ENCODE measurements at places on chromosomes 12 and 14.

DNA sequence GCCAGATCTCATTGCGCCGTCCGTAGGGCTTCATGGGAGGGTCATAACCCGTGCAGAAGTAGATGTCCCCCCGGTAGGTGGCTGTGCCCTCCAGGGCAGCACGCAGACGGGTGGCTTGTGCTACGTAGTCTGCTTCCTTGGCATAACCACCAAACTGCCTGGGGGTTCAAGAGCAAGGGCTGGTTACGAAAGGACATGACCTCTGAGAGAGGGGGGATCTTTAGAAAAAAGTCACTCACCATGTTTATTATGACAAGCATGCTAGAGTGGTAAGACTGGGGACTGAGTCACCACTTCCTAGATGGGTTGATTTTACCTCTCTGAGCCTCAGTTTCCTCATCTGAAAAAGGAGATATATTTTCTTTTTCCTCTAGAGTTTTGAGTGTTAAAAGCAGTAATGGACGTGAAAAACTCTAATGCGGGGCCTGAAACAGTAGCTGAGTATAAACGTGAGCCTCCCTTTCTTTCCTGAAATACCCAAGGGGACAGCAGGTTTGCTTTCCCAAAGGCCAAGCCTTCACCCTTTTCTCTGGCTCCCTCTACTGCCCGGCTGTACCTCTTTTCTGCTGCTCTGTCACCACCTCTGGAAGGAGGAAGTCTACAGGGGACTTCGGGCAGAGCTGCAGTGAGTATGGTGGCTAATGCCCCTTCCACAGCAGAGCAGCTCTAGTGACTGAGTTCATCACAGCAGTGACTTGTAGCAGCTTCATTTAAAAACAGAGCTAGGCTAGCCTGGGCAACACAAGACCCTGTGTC lies 23.5 kb upstream of the GPRC5D start:
- peak; percentile 52 for DNase-seq

- DNase-seq = no peak
These were observed 2.0 kb upstream of the TBX5 start for GRCh38 chr12:114407842-114408411.

DNA sequence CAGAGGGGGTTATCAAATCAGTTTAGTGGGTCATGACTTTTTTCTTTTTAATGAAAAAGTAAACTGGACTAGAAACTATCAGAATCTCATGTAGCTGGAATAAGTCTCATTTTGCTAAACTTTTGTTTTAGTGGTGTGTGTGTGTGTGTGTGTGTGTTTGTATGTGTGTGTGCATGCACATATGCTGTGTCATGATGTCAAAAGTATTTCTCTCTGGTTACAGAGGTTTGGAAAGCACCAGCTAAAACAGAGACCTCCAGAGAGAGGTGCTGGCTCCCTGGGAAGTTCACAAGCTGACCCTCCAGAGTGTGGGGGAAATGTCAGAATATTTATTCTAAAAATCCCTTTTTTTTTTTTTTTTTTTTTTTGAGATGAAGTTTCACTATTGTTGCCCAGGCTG lies 114.7 kb downstream of the LGMN start:
- no peak for DNase-seq

DNA sequence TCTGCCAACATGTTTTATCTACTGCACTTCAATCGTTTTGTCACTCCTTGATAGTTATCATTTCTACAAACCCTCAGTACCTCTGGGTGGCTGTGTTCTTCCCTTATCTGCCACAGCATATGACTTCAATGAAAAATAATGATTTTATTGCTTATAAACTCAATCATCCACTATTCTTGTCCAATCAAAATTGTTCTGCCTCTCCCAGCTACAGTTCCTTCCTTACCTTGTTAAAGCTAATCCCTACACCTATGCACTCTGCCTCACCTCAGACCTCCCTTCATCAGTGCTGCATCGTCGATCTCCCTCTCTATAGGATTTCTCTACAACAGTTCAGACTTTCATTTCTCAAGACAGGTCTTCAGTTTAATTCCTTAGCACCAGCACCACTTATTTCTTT lies 58.8 kb downstream of the ERGIC2 start:
- no peak for DNase-seq

- DNase-seq = no peak
These were observed 11.3 kb downstream of the ACACB start for GRCh38 chr12:109127533-109128242.

DNA sequence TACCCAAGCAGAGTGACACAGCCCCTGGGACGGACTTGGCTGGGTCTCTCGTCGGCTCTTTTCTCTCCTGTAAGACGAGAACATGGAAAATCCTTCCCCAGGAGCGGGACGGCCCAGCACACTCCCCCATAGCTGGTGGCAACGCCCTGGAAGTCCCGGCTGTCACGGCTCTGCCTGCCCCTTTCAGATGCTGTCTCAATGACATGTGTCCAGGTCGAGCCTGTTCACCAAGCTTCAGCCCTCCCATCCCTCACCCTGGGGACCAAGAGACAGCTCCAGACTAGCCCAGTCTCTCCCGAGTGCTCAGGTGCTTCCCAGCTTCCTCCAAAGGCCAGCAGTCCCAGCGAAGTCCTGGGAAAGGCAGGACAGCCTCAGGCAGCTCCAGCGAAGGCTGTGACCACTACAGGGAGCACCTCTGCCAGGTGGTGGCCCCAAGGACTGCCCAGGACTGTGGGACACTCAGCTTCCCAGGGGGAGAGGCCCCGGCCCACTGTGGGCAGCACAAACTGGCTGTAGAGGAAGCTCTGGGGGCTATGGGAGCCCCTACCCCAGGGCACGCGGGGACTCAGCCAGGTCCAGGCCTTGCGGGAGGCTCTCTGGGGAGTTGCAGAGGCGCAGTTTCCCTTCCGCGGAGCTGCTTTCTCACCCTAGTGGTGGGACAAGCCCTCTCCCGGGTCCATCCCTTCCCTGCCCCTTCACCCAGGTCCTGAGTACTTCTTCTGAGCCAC lies 33.6 kb downstream of the TNFAIP2 start:
- DNase-seq = no peak

DNA sequence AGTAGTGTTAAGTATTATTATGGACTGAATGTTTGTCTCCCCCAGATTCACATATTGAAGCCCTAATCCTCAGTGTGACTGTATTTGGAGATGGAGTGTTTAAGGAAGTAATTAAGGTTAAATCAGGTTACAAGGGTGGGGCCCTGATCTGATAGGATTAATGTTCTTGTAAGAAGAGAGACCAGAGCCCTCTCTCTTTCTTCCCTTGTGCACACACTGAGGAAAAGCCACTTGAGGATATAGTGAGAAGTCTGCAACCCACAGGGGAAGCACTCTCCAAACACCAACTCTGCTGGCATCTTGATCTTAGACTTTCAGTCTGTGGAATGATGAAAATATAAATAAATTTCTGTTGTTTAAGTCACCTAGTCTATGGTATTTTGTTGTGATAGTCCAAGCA lies 2.2 kb upstream of the KLRG1 start:
- peak; percentile 96 for DNase-seq

DNA sequence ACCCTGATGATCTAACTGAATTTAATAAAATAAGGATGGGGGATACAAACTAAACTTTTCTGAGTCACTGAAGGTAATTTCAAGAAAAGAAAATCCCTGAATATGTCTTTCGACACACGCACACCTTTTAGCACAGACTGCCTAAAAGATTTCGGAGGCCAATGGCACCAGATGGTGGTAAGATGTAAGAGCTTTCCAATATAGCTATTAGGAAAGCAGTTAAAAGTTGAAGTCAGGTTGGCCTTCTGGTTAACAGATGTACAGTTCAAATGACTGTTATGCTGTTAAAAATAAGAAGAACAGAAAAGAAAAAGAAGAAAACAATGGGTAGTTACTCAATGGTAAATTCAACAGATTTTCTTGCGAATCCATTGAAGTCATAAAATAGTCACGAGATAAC lies 80.7 kb upstream of the KRR1 start:
- peak; percentile 87 for DNase-seq

DNA sequence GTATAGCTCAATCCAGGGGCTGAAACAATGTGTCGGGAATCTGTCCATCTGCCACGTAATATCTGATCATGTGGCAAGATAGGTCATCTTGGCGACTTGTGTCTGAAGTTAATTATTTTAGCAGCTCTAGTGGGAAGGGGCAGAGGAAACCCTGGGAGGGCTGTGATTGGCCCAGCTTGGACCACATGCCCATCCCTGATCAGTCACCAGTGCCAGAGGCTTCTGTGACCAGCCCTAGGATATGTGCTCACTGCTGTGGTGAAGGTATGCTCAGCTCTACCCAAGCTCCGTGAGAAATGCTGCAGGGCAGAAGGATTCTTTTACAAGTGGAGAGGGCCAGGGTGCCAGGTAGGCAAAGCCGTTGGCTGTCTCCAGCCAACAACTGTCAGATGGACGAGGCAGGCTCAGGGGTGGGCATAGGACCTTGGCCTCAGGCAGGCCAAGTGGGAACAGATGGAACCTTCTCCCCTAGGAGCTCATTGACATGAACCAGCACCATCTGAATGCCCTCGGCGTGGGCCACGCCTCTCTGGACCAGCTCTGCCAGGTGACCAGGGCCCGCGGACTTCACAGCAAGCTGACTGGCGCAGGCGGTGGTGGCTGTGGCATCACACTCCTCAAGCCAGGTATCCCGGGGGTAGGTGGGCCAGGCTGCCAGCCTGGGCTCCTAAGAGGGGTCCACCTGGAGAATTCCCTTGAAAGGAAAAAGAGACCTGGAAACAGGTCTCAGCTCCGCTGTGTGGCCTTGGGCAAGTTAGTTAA lies 21.1 kb downstream of the MVK start:
- peak; percentile 24 for DNase-seq

DNA sequence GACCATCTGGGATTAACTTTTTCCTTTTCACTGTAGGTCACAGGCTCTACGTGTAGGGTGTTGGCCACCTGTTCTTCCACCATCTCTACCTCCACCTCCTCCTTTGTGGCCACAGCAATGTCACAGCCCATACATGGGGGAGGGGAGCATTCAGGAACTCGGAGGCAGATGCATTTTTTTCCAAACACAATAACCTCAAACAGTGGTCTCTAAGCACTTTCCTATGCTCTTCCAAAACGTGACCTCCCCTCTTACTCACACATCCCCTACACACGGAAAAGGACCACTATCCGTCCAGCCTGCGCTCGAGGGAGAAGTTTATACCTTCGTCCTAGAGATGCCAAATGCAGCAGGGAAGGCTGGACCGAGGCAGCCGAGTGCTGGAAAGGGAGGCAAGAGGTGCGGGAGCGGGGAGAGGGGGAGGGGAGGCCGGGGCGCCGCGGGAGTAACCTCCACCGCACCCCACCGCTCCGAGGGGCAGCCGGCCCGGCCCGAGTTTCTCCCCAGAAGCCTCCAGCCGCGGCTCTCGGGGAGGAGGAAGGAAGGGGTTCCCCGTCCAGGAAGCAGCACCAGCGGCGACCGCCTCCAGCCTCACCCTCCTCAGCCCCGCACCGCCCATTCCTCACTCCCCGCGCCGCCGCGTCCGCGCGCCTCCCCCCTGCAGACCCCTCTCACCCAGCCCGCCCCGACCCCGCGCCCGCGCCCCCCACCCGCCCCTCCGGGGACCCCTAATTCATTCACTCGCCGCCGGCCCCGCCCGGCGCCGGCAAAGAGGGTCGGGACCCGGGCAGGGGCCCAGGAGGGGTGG lies 594 bp downstream of the KRAS start:
- DNase-seq = peak; percentile 71

DNA sequence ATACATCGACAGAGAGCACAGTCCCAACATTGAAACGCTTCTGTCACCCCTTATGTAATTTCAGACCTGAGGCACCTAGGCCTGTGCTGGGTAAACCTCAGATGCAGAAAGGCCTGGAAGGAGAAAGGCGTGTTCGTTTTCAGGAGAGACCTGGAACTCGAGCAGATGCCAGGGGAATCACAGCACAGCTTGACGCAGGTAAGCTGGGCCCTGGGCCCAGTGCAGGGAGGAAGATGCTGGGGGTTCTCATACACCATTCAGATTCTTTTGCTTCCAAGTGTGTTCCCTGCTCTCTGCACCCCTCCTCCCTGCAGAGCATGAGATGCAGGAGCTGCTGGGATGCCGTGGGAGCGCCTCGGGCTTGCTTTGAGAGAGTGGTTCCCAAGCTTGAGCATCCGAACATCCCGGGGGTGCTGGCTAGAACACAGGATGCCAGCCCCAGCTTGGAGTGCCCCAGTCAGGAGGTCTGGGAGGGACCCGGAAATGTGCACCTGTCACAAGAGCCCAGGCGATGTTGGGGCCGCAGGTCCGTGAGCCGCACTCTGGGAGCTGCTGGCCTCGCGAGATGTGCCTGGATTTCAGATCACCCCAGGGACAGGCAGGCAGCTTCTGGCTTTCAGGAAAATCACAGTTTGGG lies 35.9 kb downstream of the FZD10 start:
- no peak for DNase-seq

- no peak for DNase-seq
These were observed 25.5 kb upstream of the LMNTD1 start for GRCh38 chr12:25578411-25579143.

DNA sequence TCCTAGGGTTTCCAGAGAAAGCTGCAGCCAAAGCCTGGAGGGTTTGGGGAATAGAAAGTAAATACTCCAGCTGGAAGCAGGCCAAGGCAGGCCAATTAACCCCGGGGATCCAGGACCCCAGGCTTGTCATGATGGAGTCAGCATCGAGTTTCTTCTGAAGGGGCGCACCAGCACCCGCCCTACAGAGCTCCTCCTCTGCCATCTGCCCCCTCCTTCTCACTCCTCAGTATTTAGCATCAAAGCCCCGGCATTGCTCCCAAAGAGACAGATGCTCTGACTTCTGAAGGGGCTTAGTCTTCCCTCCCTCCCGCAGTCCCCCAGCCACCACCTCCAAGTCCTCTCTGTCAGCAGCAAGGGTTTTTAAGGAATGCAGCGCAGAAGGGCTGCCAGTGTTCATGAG lies 285.1 kb upstream of the NOS1 start:
- peak; percentile 99 for DNase-seq

DNA sequence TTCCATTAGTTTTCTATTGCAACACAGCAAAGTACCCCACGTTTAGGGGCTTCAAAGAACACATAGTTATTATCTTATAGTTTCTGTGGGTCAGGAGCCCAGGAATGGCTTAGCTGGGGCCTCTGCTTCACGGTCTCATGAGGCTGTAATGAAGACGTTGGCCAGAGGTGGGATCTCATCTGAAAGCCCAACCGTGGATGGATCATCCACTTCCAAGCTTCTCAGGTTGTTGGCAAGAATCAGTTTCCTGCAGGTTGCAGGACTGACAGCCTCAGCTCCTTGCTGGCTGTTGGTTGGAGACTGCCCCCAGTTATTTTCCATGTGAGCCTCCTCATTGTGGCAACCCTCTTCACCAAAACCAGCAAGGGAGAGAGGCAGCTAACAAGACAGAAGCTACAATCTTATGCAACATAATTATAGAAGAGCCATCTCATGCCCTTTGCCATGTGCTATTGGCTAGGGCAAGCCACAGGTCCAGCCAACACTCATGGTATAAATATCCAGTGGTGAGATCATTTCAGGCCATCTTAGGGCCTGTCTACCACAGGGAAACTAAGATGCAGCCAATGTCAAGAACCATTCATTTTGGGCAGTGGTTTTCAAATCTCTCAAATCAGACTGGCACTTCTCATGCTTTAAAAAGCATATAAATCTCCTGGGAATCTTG lies 452.4 kb downstream of the MED13L start:
- no peak for DNase-seq

DNA sequence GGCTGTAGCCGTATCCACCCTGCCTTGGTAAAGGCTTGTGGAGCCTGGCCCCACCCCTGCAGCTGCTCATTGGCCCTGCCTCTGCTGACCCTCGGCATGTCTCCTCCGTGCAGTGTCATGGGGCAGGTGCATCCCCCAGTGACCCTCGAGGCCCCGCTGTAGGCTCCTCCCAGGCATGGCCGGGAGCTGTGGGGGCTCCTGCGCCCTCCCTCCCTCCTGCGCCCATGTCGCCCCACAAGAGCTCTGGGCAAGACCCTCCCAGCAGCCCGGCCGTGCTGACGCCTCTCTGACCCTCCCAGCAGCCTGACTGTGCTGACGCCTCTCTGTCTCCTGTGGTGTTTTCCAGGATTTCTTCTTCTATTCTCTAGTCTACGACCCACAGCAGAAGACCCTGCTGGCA lies 20.8 kb upstream of the CRIP2 start:
- DNase-seq = no peak
